ENCODE measurements at places on chromosomes 7 and 10.

- no peak for DNase-seq
Measured at GRCh38 chr7:135200821-135201331, 10.4 kb downstream of the WDR91 start.

DNA sequence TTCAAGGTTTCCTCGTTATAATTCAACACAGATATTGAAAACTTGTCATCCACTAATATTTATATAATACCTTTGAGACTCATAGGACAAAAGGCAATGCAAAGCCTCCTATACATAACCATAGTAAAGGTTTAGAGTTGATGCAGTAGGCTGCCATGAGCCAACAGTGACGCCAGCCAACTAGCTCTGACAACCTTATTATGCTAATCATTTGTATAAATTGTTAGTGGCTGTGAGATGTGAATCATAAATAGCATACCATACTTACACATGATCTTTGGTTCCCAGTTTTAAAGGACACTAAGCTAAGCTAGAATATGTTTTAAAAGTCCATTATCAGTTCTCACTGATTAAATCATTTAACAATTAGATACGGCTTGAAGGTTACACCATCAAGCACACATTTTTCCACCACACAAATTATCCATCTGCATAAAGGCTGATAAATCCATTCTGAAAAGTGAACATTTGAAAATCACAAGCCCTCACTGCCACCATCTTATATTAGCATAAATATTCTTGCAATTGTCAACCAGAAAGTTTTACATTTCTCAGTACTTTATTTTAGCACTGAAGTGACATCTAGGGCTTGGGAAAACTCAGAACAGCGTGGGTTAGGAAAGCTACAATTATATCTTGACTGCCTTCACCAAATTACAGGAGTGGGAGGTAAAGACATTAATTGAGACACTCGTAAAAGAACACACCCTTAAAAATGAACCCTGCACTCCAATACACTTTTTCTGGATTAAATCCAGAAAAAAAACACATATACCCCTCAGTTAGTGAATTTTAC is 30.7 kb downstream of the COA1 start:
- DNase-seq: no peak

DNA sequence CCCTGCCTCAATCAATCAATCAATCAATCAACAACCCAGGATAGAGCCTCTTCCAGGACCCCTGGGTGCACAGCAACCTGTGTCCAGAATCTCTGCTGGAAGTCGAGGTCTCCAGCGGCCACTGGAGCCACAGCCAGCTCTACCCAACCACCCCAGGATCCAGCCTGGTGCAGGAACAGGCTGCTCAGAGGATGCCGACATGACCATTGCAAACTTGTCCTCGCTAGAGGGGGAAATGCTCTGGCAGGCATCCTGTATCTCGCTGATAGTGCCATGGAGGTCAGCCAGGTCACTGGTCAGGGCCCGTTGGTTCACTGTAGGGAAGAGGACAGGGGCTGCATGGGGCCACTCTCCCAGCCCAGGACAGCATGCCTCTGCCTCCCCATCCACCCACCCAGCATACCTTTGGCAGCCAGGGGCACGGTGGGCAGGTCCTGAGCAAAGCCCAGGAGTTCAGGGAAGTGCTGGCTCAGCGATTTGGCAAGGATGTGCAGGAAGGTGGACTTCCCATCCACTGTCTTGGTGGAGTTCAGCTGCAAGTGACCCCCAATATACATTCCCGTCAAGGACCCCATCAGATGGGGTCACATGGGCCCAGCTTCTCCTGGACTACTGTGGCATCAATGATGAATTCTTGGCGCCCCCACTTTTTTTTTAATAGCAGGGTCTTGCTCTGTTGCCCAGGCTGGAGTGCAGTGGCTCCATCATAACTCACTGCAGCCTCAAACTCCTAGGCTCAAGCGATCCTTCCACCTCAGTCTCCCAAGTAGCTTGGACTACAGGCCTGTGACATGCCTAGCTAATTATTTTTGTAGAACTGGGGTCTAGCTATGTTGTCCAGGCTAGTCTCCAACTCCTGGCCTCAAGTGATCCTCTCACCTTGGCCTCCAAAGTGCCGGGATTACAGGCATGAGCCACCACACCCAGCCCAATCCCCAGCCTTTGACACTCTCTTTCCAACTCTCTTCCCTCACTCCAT is 49.4 kb downstream of the GRID2IP start:
- no peak for DNase-seq

DNA sequence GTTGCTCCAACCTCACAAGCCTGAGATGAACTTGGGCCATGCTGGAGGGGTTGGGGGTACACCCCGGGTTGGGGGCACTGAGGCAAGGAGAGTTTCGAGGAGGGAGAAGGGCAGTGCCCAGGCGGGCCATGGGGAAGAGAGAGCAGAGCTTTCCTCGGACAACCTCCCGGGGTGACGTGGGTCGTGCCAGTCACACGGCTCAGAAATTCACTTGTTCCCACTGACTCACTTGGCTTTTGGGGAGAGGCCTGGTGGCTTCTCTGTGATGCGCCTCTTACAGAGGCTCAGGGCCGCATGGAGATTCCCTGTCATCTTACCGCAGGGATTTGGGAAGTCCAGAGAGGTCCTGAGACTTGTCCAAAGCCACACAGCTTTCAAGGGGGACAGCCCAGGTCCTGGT is 2.9 kb downstream of the LAT2 start:
- DNase-seq: no peak

GRCh38 chr10:128314686-128315085 is 188.5 kb upstream of the MKI67 start:
- no peak for DNase-seq

DNA sequence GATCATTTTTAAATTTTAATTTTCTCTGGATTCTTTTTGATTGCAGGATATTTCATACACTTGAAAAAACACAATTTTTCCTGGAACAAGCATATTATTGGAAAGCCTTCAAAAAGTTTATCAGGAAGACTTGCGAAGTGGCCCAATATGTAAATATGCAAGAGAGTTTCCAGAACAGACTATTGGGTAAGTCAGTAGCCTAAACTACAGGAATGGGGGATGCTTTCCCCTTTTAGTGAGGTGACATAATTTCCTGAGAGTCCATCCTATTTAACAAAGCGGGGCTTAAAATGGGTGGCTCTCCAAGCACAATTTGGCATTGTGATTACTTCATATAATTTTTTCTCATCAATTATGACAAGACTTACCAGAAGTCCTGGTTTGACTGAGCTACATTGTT is 77.9 kb downstream of the ABCA13 start:
- no peak for DNase-seq

DNA sequence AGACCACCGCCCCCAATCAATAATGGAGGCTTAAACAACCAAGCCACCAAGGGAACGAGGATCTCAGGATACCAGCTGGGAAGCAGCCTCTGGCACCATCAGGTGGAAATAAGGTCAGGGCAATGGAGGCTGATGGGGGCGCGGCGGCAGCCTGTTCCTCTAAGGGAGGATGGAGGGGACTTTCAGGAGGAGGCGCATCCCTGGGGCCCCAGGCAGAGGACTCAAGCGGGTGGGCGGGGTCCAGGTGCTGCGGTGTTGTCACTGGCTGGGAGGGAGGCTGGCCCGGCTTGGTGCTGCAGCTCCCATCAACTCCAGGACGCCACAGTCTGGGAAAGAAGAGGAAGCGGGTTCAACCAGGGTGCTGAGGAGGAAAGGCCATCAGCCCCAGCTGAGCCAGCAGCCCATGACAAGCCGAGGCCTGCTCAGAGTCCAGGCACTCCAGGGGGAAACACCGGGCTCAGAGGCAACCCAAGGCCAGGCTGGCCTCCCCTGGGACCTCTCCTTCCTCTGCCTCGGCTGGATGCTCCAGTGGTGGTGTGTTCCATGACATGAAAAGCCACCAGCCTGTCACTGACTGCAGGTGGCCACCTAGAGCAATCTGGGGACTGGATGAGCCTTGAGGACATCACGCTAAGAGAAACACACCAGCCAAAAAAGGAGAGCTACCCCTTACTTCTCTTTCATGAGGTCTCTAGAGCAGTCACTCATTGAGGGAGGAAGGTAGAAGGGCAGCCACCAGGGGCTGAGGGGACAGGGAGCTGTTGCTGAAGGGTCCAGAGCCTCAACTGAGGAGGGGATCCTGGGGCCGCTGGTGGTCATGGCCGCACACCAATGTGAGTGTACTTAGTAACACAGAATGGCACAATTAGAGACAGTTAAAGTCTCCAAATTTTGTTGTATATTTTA is 4.6 kb downstream of the GIGYF1 start:
- no peak for DNase-seq
